AG04449 (cell line): ENCODE measurements at places on chromosomes 13 and 19.
A peak's percentile ranks its signal among the peaks of the same experiment; 100 is the strongest.

GRCh38 chr13:78085434-78086225 lies 167.0 kb upstream of the EDNRB start:
- DNase-seq = no peak

GRCh38 chr19:6772028-6772865 lies at the start of gene VAV1:
TSS of gene VAV1 (plus strand) at chr19:6772708. CDS start at chr19:6772808, 100 bp downstream.
- DNase-seq = no peak

DNA sequence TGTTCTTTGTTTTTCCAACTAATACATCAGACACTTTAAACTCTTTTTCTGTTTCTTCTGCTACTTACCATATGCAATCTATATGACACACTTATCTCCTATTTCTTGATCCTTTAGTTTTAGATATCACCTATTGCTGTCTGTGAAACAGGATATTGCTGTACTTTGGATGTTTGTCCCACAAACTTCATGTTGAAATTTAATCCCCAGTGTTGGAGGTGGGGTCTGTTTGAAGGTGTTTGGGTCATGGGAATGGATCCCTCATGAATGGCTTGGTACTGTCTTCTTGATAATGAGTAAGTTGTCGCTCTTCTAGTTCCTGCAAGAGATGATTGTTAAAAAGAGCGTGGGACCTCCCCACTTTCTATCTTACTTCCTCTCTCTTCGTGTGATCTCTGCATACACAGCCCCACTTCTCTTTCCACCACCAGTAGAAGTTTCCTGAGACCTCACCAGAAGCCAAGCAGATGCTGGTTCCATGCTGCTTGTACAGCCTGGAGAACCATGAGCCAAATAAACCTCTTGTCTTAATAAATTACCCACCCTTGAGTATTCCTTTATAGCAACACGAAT lies 244.2 kb downstream of the NHLRC3 start:
- DNase-seq = no peak

GRCh38 chr13:20869540-20869939 lies 33.0 kb downstream of the XPO4 start:
- DNase-seq = no peak

DNA sequence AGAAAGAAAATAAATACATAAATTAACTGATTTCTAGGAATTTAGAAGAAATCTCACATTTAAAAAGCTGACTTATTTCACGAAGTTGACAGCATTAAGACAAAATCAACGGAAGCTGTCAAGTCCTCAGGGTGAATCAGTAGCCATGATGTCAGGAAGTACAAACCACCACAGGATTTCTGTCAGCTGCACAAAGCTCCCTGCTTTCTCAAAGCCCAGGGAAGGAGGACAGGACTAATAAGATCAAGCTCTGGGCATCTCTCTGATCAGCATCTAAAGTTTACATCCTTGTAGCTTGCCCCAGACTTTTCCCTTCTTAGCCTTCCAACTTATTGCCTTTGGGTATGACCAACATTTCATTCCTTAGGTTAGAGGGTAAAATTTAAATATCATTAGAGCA lies 9.4 kb downstream of the DCT start:
- no peak for DNase-seq

- DNase-seq = no peak
Observed at GRCh38 chr13:109778102-109778542, 8.3 kb downstream of the IRS2 start.

DNA sequence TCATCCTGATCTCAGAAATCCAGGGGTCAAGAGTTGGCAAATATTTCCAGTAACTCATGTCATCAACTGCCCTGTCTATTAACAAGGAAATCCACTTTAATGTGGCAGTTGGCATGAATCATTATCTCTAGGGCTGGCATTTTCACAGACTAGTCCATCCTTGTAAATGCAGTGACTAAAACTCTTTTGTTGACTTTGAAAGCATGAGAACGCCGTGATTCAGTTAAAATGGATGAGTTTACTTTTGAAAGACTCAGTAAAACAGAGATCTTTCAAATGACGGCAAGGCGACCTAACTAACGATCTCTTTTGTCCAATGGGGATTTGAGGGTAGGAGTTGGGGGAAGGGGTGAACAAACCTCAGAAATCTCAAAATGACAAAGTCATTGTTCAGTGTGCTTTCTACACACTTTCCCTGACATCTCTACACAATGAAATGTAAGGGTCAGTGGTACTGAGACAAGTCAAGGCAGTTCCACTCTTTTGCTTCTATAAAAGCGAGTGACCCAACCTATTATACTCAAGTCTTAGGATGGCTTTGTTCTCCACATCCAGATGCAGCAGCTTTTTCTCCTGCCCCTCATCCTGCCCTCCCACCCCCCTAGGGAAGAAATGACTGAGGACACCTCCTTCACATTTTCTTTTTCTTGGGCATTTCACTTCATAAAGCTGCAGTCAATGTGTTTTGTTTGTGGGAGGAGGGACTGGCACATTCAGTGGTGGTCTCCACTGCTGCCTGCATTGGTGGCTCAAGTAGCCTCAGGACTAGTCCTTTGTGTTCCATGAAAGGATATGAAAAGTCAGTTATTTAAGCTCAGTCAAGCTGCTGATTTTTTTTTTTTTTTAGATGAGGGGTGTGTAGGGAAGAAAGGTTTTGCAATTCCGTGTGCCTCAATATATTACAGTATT lies 200.5 kb downstream of the ABCC4 start:
- peak; percentile 60 for DNase-seq

DNA sequence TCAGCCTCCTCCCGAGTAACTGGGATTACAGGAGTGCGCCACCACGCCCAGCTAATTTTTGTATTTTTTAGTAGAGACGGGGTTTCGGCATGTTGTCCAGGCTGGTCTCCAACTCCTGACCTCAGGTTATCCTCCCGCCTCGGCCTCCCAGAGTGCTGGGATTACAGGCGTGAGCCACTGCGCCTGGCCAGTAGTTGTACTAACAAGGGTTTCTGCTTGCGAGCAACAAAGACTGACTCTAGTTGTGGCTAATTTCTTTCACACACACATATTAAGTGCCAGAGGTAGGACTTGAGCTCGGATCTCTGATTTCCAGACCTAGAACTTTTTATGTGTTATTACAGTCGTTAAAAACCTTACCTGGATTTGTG lies 635 bp upstream of the PCCA start:
- no peak for DNase-seq
